ENCODE measurements at places on chromosomes 7 and 10.

DNA sequence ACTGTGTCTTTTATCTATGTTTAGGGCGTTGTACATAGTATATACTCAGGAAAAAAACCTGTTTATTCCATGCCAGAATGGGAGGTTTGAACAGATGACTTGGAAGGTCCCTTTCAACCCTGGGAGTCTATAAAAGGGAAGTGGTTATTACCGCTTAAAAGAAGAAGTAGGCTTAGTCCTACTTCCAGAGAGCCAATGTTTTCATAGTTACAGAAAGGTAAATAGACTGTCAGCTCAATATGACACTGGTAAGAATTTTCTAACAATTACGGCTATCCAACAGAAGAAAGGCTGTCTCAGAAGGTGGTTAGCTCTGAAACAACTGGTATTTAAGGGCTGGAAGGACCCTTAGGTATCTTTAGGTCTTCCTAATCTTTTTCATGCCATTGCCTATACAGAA, 1.1 kb upstream of the TFAM start:
- DNase-seq = peak; percentile 6

GRCh38 chr7:115218076-115218475, 296.2 kb downstream of the MDFIC start:
- no peak for DNase-seq

GRCh38 chr7:139674341-139674740, 103.5 kb downstream of the HIPK2 start:
- DNase-seq = no peak

GRCh38 chr7:5489991-5490536, 66.4 kb upstream of the TNRC18 start:
- no peak for DNase-seq

DNA sequence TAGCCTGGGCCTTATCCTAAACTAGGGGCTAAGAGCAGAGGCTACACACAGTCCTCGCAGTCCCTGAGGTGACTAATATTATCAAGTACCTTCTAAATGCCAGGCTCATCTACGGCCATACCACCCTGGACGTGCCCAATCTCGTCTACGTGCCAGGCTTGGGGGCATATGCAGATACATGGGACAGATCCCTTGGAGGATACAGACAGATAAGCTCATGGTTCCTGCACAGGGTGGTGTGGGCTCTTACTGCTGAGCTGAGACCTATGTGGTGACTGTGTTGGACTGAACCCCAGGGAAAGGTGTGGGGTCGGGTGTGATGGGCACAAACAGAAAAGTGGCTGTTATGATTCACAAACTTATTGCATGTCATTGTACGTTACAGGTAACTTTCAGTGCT, 268.4 kb upstream of the NEBL start:
- DNase-seq = no peak

DNA sequence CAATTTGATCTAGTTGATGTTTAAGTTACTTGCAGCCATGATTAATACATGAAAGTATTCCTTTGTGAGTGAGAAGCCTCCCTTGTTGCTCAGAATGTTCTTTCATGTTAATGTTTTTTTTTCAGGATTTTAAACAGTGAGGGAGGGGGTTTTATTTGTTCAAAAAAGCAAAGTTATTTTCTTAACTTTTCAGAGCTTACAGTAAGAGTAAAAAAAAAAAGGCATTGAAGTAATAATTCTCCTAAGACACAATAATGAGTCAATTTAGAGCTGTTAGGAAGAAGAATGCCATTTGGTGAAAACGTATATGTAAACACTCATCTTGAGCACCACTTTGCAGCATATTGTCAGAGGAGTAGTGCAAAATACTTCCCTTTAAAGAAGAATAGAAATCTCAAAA, 105.8 kb downstream of the SEMA3A start:
- peak; percentile 5 for DNase-seq

- DNase-seq = no peak
These were observed 39.0 kb downstream of the TET1 start for GRCh38 chr10:68598978-68599770.

- DNase-seq = no peak
These were observed 1583.6 kb upstream of the LRRTM3 start for GRCh38 chr10:65342245-65342644.

DNA sequence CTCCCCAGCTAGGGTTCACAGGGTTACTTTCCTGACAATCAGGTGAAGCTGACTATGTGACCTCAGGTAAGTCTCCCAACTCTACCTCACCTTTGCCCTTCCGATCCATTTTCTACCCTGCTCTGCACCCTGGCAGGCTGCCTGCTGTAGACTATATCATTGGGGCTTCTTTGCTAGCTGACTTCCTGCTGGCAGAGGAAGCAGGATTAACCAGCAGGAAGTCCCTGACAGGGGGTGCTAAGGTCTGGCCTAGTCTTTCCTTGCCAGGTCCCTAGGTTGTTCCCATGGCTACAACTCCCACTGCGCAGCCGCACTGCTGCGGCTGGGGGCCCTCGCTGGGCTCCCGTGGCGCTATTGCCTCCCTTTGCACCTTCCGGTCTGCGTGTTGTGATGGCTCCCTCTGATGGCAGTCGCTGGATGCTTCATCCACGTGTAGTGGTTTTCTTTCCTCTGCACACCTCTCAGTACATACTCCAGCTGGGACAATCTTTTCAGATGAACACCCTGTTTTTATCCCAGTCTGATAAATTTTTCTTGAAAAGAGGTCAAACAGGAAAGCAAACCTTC, 365.9 kb downstream of the REEP3 start:
- DNase-seq = no peak

DNA sequence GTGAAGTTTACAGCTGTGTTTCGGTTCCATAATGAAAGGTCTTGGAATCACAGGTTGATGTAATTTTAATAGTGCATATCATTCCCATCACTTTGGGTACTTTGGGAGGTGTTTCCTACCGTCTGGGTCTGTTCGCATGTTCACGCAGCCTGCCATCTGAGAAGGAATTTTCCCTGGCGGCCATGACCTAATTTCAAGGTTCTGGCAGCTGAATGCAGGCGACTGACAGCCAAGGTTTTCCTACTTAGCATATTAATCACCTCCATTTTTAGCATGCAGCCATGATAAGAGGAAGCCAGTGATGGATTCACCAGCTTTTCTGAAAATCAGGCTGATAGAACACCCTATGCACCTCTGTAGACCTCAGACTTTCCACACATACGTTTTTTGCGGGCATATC, 319.1 kb upstream of the TMEM229A start:
- DNase-seq = no peak

- DNase-seq = no peak
These were observed 31.6 kb downstream of the TMEM120A start for GRCh38 chr7:75962607-75963380.
